ENCODE measurements at places on chromosomes 7 and 10.

- DNase-seq: no peak
Observed at GRCh38 chr7:82080254-82080927, 310.5 kb upstream of the HGF start.

DNA sequence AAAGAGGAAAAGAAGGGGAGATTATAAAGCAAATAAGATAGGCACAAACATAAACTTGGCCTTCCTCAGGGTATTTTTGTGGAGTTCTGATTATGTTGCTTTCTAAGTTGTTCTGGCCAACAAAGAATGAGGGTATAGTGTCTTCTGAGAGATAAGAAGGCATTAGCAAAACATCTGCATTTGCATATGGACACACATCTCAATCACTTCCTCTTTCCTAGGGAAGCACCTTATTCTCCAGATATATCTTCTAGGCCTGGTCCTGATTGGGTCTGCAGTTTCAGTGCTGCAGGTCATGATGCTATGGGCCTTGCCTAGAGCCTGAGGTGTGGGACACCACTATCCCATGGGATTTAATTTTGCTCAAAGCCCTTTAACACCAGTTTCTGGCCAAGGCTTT lies 308.8 kb upstream of the PHYHIPL start:
- DNase-seq: no peak

DNA sequence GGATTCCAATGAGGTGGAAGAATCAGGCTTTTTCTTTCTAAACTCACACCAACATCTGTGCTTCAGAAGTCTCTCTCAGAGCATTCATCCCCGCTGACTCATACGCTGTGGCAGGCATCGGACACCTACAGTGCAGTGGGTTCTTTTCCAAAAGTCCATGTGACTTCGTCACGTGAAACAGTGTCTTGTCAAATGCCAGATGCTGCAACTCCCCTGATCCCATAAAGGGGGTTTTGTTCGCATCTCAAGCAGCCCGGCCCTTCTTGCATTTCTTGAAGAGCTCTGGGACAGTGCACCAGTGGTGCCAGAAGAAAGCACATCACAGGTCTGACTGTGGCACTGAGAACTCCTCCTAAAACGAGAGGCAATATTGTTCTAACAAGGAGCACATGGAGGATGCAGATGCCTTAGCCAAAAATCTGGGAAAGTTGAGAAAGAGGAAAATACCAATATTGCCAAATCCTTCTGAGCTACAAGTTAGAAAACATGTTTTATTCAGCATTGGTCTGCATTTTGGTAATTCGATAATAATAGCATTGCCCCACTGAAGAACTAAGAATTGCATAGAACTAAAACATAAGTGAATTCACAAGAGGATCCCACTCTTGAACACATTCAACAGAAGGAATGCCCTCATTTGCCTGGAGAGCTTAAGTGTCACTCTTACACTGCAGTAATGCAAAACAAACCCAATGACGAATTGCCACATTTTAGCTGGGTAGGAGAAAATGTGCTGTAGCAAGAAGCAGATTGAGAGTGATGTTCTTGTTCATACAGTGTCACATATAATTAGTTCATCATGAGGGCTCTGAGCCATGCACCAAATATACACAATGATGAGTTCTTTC lies 204.4 kb downstream of the CXCL12 start:
- no peak for DNase-seq

DNA sequence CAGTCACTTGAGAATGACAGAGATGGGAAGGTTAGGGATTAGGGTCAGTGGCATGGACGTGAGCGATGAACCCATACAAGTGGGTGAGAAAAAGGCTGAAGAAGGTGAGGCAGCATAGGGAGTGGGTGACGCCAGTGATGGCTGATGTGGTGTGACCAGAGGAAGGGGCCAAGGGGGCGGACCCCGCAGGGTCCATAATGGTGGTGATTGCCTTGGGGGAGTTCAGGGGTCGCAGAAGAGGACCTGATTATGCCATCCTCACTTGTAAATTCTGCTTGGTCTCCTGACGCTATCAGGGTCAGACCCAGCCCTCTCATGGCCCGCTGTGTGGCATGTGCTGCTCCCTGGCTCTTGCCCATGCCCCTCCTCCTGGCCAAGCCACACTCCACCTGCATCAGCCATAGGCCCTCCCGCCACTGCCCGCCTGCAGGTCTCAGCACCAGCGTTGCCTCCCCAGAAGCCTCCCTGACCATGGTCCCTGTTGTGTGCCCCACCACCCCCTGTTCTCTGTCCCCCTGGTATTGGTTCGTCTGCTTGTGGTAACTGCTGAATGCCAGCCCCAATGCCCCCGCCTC lies 235.7 kb downstream of the EBF3 start:
- no peak for DNase-seq

DNA sequence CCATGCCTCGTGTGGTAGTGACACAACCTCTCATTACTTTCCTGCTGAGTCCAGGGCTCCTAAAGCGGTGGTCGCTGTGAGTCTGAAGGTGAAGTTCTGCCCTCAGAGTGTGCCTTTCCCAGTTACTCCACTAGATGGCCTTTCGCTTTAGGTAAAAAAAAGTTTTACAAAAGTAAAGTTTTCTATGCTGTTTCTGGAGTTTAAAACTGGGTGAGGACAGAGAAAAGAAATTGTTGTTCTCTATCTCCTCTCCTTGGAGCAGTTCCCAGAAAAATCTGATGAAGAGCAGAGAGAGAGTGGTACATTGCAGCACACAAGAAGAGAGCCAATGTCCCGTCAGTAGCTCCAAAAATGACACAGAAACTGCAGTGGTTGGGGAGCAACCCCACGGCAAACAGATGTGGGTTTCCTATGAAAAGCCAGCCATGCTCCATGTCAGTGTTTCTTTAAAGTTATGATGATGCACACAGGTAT lies 257.1 kb downstream of the GLI3 start:
- DNase-seq: no peak

DNA sequence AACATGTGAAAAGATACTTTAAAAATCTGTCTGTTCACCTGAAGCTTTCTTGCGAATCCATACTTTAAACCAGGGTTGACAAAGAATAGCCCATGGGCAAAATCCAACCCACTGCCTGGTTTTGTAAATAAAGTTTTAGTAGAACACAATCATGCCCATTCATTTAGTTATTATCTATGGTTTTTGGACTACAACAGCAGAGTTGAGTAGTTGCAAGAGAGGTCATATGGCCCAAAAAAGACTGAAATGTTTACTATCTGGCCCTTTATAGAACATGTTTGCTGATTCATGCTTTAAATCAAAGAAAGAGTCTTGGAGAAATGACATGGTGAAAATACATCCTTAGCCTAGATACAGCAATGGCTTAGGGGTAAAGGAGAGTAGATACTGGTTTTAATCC lies 356.2 kb downstream of the RNLS start:
- no peak for DNase-seq

GRCh38 chr7:104862719-104863118 lies 151.3 kb upstream of the KMT2E start:
- no peak for DNase-seq

- DNase-seq: no peak
Observed at GRCh38 chr7:102944241-102944640, 31.4 kb downstream of the LRRC17 start.

DNA sequence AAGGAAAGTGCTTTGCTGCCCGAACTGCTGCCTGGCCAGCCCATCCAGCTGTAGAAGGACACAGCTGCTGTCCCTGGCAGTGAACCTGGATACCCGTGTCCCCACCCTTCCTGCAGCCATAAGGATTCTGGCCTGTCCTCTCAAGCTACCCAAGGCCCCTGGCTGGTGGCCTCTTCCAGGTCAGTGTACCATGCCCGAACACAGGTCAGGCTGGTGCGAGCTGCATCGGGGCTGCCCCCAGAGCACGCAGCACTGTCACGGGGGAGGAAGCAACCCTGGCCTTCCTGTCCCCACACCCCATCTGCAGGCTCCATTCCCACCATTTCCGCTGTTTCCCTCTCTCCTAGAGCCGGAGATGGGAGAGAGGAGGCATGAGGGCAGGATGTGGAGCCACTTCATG lies 30.5 kb upstream of the PWWP2B start:
- no peak for DNase-seq

- peak; percentile 36 for DNase-seq
Observed at GRCh38 chr7:20408467-20408826, 77.7 kb downstream of the ITGB8 start.

DNA sequence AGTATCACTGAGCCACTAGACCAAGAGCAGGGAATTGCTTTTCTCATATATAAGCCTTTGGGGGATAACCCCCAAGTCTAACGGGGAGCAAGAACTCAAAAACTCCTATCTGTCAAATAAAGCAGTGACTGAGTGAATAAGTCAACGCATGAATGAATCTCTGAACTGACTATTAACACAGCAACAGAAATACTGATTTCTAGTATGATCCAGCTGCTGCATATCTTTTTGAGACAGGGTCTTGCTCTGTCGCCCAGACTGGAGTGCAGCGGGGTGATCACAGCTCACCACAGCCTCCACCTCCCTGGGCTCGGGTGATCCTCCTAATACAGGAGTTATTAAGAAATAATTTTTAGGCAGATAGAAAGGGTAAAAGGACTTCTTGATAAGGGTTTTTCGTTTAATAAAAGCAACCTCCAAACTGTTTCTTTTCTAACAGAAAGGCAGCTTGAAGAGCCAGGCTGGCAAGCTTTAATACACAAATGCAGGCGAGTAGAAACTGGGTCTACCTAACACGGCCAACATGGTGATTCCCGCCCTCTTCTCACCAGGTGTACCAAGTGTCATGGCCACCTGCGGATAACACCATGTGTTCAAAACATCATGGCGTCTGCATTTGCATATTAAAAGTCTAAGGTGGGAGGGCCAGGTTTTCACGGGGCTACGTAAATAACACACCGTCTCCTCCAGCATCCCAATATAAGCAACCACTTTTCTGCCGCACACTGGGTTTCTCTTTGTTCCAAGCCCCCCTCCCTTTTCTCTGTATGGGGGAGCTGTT lies 631.9 kb downstream of the PARD3 start:
- DNase-seq: no peak

DNA sequence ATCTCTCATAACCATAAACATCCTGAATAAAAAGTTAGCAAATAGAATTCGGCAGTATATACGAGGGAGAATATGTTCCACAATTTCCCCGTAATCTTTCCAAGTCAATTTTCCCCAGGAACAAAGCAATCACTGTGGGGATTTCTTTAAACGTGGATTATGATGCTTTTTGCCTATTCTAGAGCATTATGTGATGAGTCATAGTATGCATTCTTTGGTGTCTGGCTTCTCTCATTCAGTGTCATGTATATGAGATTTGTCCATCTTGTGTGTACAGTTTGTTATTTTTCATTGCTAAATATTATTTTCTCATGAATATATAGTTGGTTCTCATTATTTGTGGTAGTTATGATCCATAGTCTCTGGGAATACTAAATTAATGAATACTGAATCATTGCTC lies 9.9 kb upstream of the OR9A4 start:
- DNase-seq: no peak

- DNase-seq: no peak
Observed at GRCh38 chr7:1897076-1897860, 227.2 kb downstream of the ELFN1 start.

- peak; percentile 55 for DNase-seq
Observed at GRCh38 chr7:104530251-104530650, 201.8 kb downstream of the LHFPL3 start.

DNA sequence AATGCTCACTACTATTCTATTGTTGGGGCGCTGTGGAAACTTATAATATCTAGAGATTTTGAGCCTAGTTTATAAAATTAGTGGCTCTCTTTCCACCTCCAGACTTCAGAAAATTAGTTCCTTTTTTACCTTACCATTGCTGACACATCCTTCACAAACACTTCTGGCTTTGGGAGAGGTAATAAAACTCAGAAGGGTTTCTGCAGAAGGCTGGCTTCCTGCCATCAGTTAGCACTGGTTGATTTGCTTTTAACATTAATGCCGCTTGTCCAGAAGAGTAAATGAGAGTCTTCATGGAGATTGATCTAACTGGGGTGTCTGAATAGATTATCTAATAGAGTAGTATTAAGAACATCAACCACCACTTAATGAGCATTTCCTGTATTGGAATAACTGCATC lies 20.3 kb downstream of the ACSM6 start:
- peak; percentile 84 for DNase-seq

DNA sequence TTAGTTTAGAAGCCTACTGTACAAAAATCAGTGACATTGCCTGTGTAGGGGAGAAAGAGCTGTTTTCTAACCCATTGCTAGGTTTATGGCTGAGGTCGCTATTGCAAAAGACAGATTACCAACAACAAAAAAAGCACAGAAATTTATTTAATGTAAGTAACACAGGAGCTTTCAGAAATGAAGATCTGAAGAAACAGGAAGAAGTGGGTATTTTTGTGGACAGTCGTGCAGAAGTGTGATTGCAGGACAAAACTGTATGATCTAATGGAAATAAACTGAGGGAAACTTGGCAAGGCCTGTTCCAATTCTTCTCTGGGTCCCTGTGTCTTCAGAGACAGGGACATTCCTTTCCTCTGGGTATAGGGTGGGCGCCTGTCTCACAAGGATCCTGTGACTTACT lies 87.4 kb downstream of the APBB1IP start:
- no peak for DNase-seq

DNA sequence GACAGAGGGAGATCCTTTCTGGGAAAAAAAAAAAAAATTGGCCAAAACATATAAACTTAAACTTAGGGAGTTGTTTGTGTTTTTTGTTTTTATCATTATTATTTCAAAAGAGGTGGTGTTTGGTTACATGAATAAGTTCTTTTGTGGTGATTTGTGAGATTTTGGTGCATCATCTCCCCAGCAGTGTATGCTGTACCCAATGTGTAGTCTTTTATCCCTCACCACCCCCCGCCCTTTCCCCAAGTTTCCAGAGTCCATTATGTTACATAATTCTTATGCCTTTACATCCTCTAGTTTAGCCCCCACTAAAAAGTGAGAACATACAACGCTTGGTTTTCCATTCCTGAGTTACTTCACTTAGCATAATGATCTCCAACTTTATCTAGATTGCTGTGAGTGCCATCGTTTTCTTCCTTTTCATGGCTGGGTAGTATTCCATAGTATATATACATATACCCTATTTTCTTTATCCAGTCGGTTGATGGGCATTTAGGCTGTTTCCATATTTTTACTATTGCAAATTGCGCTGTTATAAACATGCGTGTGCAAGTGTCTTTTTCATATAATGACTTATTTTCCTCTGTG lies 148.1 kb upstream of the ZNF92 start:
- DNase-seq: no peak

GRCh38 chr10:103720328-103720963 lies 134.9 kb downstream of the SH3PXD2A start:
- no peak for DNase-seq

DNA sequence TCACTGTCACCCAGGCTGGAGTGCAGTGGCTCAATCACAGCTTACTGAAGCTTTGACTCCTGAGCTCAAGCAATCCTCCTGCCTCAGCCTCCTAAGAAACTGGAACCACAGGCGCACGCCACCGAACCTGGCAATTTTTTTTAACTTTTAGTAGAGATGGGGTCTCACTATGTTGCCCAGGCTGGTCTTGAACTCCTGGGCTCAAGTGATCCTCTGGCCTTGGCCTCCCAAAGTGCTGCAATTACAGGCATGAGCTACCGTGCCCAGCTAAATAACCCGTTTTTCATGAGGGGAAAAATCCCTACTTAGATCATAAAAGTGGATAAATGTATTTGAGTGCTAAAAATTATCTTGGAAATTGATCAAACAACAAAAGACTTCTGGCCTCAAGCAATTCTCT lies 200.5 kb upstream of the IMMP2L start:
- no peak for DNase-seq
